Posterior vena cava (tissue), 2 donors: ENCODE measurements at places on chromosomes 5 and 9. TPM values are rescaled to one million over a fixed set of nuclear protein-coding genes. Genes with fewer than 3 reads are reported as not detected.

DNA sequence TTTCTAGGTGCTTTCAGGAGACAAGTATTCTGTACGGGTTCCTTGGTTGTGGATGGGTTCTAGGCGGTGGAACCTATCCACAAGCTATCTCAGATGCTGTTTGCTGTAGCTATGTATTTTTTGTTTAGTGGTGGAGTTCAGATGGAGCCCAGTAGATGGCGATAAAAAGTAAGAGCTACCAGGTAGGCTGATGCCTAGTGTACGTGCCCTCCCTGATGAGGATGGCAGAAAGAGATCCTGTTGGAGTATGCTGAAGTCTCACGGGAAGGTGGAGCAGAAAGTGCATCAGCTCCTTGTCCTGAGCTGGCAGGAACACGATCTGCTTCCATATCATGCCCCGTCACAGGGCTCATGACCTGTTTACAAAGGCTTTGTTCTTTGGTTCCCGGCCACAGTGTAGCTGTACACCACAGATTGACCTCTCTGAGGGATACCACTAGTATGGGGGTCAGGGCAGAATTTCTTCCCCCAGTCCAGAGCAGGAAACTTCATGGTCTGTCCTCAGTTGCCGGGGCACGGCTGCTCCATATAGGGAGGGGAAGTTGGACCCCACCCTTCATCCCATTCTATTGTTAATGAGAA is 12.6 kb upstream of the UGT3A2 start:
- no peak for DNase-seq

FOXE1 gene
- total RNA-seq: not detected

DNA sequence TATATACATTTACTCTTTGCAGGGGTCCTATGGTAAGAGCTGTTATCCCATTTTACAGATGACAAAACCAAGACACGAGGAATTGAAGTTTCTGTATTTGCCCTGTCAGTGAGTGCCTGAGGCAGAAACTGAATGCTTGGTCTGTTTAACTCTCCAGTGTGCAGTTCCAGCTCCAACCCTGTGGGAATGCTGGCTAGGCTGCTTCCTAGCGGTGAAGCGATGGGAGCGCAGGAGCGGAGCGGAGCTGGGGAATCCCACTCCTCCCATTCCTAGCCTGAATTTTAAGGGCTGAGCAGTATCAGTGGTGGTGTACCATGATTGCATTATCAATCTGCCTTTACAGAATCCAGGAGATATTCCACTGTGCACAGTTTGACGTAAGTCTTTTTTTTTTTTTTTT is 202.3 kb downstream of the LRRC70 start:
- no peak for DNase-seq

DNA sequence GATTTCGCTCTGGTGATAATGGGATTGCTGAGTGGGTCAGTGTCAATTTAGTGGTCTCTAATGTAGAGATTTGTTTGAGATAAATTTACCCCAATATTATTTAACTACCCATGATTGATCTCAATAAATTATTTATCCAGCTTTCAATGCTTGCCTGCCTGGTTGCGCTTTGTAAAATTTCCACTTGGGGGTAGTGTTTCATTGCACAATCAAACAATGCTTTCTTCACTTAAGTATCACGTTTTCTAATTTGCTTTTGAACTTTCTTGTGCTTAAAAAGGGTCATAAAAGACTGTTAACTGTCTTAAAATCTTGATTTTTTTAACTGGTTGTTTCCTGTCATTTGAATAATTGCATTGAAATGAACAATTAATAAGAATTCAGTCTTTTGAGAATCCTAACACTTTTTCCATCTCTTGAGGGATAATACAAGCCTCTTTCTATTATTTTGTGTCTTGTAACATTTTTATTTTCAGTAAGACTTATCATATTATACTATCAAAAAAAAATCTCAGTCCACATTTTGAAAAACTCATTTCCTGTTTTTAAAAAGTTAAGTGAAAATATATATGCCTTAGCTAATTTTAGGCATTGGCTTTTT is 18.7 kb downstream of the HSD17B4 start:
- DNase-seq: no peak

- no peak for DNase-seq
Measured at GRCh38 chr5:170342153-170342725, 44.7 kb upstream of the LCP2 start.
